ENCODE measurements at places on chromosomes 5 and 9.

DNA sequence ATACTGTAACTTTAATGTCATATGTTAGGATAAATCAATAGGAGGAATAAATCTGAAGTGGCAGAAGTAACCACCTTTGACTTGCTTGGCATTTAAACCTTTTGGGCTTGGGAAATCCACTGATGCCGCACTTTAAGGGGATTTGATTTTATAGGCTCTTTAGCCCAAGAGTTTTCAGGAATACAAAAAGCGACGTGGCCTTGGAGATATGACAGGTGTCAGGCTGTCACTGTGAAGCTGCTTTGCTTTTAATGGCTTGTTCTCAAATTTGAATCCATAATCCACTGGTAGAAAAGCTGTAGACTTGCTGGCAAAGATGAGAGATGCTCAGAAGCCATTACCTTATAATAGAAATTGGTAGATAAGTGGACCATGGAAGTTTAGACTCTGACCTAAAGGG lies 71.6 kb downstream of the GABRG2 start:
- no peak for DNase-seq

DNA sequence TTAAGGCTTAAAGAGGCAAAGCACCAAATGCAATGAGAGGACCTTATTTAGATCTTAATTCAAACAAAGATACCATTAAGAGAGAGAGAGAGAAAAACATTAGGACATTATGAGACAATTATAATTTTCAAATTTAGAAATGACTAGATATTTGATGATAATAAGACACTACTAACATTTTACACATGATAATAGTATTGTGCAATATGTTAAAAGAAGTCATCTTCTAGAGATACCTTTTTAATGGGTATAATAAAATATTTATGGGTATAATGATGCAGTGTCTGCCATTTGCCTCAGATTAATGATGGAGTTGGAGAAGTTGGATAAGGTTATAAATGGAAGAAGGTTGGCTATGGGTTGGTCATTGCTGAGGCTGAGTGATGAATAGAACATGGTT lies 21.2 kb downstream of the SPAAR start:
- no peak for DNase-seq

- no peak for DNase-seq
Measured at GRCh38 chr5:8905021-8905420, 640.9 kb downstream of the SEMA5A start.

- DNase-seq = no peak
Measured at GRCh38 chr9:110089681-110090370, 118.1 kb downstream of the C9orf152 start.

DNA sequence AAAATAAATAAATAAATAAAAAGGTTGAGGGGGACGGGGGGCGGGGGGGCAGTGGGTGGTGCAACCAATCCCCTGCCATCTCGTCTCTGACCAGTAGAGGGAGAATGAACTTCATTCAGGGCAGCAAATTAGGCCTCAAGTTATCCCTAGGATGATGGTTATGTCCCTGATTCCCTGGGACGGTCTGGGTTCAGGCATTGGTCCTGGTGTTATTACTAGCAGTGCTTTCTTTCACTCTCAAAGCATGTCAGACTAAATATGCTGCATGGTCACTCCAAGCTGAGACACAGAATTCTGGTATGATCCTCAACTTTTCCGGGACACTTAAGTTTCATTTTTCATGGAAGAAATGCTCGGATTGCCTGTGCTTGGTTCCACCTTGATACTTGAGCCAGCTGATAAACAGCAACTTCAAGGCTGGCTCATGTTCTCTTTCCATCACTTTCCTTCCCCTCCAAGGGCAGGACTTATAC lies 59.4 kb downstream of the DAP start:
- no peak for DNase-seq

DNA sequence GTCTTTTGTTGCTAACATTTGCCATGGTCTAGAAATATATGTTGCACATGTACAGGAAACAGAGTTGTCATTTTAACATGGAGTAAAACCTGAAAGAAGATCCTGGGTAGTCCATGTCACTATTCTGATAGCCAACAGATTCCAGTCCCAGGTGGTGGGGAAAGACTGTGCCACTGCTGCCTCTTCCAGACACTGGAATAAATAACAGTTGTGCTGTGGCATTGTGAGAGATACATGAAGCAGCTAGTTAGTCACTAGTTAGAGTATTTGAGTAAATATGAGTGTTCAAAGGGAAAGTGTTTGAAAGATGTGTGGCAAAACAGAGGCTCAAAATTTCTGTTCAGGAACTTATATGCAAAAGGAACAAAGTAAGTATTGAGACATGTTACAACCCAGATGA lies 1408.3 kb downstream of the EFNA5 start:
- DNase-seq = no peak

DNA sequence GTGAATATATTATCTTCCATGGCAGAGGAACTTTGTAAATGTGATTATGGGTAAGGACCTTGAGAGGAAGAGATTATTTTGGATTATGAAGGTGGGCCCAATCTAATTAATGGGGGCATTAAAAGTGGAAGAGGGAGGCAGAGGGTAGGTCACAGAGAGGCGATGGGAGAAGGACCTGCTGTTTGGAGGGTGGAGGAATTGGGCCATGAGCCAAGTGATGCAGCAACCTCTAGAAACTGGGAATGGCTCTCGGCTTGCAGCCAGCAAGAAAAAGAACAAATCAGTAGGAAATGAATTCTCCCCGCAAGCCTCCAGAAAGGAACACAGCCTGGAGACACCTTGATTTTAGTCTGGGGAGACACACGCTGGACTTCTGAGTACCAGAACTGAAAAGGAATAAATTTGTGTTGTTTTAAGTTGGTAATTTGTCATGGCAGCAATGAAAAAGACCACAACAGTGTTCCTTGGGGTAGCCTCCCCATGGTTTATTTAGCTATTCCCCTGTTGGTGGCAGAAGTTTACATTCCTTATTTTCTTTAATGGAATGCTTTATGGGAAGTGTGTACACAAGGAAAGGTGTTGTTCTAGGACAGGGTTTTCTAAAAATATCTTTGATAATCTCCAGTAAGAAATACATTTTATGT lies 103.6 kb downstream of the HSPA4 start:
- DNase-seq = no peak

GRCh38 chr5:17024686-17025180 lies 88.6 kb upstream of the MYO10 start:
- no peak for DNase-seq
